ENCODE measurements at places on chromosomes 12 and 14.
A peak's percentile ranks its signal among the peaks of the same experiment; 100 is the strongest.

GRCh38 chr14:22556990-22557623, 31.9 kb downstream of the DAD1 start:
- DNase-seq = peak; percentile 91

DNA sequence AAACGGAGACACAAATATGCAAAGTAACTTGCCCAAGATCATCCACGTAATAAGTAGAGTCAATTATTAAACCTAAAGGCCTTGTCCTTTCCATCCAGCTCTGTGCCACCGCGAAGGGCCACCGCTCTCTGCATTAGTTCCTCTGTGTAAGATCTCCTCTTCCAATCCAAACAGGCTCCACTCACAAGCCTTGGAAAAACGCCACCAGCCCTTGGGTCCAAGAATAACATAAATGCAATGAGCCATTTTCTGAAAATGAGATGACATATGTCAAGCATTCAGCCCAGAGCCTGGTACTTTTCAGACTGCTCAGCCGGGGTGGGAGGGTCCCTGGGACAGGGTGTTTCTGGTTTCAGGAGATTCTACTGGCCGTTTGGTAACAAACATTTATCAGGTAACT, 30.0 kb downstream of the DGLUCY start:
- no peak for DNase-seq

- no peak for DNase-seq
These were observed 164.5 kb upstream of the E2F7 start for GRCh38 chr12:77229640-77230442.

DNA sequence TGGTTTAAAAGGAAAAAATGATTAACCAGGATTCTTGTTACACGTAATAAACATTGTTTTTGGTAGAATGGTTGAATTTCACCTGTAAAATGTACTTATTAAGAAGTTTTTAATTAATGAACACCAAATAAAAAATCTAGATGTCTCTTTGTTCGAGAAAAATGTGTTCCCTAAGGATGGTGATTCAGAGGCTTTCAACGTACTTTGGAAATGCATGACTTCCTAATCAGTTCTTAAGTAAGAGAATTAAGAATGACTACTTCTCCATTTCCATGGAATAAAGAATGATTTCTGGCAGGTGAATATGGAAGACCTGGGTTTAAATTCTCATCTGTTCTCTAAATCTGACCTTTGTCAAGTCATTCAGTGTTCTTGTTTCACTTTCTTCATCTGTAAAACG, 428.6 kb downstream of the KCNH5 start:
- DNase-seq = no peak

GRCh38 chr12:114403690-114404066, 2.3 kb downstream of the TBX5 start:
- DNase-seq = no peak

- DNase-seq = peak; percentile 65
These were observed 72.4 kb downstream of the TTC9 start for GRCh38 chr14:70714055-70714550.

- DNase-seq = no peak
These were observed 24.9 kb downstream of the RIN3 start for GRCh38 chr14:92538412-92538985.

DNA sequence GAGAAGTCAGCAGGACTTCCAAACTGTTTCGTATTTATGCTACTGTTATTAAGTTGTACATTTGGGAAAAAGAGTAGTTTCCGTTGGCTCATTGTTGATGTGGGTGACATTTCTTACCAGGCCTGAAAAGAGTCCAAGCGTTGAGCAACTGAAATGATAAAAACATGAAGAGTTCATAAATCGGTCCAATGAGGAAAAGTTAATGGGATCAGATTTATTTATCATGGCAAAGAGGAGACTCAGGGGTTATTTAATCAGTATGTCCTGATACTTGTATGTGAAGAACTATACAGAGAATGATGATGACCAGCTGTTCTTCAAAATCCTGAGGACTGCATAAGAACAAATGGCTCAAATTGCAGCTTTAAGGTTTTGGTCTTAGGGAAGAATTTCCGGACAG, 7.7 kb downstream of the VRK1 start:
- DNase-seq = no peak

- no peak for DNase-seq
These were observed 22.8 kb downstream of the PPP1R12A start for GRCh38 chr12:79911889-79912656.

GRCh38 chr12:79661629-79662028, 29.1 kb downstream of the PAWR start:
- no peak for DNase-seq

GRCh38 chr14:76088771-76089571, 62.8 kb upstream of the GPATCH2L start:
- no peak for DNase-seq

GRCh38 chr14:68262567-68262966, 443.0 kb downstream of the RAD51B start:
- DNase-seq = no peak

DNA sequence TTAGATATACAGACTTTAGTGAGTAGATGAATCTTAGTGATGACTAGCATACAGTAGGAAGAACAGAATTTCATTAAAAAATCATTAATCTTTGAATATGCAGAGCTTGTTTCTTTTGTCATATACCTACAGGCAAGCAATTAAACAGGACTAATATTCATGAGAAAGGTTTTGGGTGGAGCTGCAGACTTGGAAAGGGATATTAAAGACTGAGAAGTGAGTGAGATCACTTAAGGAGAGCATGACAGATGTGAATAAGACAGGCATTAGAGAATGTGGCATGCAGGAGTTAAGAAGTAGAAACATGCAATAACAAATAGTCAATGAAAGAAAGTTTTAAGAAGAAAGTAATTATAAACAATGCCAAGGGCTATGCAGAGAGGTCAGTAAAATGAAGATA, 187.7 kb downstream of the TMTC3 start:
- no peak for DNase-seq

DNA sequence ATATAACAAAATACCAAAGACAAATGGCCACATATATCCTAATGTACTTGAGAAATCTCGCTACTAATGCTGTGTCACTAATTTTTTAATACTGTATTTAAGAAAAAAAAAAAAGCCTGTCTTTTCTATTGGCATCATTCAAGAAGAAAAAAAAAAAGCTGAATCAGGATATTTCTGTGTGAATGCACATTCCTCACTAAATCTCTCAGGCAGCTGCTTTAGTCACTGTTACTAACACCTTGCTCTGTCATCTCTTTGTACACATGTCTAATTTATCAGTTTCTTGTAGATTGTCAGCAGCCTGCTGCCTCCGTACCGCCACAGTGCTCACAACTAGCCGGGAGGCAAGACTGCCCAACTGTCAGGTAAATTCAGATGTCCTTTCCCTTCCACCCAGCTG, 32.0 kb upstream of the FGD4 start:
- no peak for DNase-seq

GRCh38 chr12:91482231-91482630, 299.6 kb upstream of the DCN start:
- no peak for DNase-seq

DNA sequence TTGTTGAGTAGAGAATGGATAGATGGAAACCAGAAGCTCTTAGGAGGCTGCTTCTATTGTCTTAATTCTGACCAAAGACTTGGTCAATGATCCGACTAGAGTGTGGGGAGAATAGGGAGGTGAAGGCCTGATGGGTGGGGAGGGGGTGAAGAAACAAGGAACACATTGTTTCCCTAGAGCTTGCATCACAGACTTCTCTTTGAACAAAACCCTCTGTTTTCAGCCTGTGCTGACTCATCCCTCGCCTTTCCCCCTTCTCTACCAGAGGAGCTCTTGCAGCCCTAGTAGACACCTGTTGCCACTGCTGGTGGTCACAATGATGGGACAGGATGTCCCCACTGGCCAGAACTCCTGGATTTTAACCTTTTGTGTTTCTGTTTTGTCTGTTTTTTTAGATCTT, 46.8 kb upstream of the CISTR start:
- DNase-seq = no peak

DNA sequence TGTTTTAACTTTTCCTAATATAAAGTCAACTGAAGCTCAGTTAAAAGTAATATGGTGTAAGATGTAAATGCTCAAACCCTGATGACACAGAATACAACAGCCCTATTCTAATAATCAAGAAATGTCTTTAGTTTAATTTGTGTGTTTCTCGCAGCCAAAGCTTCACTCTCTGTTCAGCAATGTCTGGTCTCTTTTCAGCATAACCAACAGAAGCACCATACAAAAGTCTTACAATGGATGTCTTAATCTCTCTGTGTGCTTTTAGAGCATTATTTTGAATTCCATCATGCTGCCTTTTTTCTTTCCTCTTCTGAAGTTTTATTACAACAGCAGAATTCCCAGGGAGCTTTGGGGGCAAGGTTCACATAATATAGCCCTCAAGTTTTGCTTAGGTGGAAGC, 210.2 kb upstream of the NPAS3 start:
- DNase-seq = no peak

DNA sequence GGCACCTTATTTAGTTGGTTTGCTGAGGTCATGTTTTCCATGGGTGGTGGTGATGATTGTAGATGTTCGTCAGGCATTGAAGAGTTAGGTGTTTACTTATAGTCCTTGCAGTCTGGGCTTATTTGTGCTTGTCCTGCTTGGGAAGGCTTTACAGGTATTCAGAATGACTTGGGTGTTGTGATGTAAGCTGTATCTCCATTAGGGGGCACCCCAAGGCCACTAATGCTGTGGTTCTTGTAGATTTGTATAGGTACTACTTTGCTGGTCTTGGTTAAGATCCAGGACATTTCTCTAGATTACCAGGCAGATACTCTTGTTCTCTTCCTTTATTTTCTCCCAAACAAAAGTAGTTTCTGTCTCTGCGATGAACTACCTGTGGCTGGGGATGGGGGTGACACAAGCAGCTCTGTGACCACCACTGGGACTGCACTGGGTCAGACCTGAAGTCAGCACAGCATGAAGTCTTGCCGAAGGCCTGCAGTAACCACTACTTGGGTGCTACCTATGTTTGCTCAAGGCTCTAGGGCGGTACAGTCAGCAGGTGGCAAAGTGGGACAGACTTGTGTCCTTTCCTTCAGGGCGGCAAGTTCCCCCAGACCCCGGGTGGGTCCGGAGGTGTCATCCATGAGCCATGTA, 35.8 kb upstream of the FBXO33 start:
- DNase-seq = peak; percentile 17

GRCh38 chr12:117394491-117394890, 33.1 kb upstream of the NOS1 start:
- no peak for DNase-seq

- DNase-seq = no peak
These were observed 35.4 kb upstream of the EIF5 start for GRCh38 chr14:103298620-103299019.

GRCh38 chr14:25406818-25407217, 356.9 kb upstream of the STXBP6 start:
- DNase-seq = no peak

GRCh38 chr12:57243521-57244311, 7.3 kb downstream of the STAC3 start:
- DNase-seq = peak; percentile 83

GRCh38 chr12:6528539-6529235, 5.6 kb upstream of the GAPDH start:
- DNase-seq = no peak

DNA sequence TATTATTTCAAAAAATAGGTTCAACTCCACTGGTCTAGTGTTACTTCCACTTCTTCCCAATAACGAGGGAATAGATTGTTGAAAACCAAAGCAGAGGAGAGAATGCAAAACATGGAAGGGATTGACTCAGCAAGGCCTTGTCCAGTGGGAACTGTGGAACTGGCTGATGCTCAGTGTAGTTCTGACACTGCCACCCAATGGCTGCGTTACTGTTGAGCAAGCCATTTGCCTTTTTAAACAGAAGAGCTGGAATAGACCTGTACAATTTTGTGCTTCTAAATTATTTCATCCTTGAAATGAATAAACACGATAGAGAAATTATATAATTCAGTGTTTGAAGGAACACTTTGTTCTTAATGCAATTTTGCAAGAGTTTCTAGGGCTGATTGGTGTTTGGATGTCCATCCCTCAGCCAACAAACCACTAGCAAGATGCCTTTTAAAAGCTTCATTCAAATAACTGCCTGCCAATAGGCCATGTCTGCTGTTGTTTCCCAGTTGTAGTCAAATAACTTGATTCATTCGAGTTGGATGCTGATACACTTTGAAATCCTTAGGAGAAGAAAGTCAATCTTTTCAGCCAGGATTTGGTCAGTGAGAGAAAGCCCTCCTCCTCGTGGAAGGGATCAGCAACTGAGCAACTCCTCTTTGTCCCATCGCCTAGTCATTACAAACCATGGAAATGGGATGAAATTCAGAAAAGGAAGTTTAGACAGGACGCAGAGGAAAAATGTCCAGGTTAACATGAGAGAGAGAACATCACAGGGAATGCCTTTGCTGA, 7.3 kb upstream of the MGP start:
- DNase-seq = no peak

DNA sequence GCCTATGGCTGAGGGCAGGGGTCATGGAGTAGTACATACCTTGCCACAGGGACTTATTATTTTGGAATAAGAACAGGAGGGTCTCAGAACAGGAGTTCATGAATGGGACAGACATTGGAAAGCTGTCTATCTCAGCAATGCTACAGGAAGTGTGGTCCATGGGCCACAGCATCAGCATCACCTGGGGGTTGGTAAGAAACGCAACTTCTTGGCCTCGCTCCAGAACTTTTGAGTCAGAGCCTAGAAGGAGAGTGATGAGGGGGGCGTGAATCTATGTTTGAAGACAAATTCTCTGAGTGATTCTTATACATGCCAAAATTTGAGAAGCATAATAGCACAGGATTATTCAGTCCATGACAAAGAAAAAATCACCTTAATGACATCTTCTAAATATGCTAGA, 156.6 kb downstream of the RPAP3 start:
- DNase-seq = no peak

GRCh38 chr12:7101694-7102131, 7.3 kb downstream of the C1RL start:
- DNase-seq = no peak

- DNase-seq = no peak
These were observed 315.7 kb downstream of the NAV3 start for GRCh38 chr12:78146365-78146772.

DNA sequence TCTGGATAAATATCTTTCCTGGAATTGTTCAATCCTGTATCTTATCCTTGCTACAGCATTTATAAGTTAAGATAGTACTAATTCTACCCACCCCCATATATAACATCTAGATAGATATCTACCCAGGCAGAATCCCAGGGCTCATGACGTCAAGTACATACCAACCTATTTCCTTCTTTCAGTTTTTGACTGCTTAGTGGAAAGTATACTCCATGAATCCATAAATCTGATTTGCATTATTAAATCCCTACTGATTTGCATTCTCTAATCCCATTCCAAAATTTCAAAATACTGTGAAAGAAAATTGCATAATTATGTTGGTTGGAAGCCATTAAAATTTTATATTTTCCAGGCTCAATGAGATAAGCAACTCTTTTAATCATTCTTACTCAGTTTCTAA, 111.7 kb downstream of the KITLG start:
- no peak for DNase-seq

- no peak for DNase-seq
These were observed 26.7 kb downstream of the C12orf75 start for GRCh38 chr12:105357162-105357691.

DNA sequence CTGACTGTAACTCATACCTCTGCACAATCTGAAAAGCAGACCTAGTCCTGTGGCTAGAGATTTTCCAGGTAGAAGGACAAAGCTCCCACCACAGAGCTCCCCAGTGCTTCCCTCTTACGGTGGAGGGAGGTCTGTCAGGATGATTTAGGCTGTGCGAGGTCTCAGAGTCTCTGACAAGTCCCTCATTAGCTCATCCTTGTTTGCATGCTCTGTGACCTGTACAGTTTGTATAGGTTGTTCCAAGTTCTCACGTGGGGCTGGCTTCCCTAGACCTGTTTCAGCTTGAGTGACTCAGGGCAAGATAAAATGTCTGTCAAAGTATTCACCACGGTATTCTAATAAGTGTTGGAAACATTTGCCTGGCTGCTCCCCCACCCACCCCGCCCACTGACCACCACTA, 34.8 kb downstream of the ASCL1 start:
- no peak for DNase-seq
